ENCODE measurements at places on chromosomes 4 and X.
A peak's percentile ranks its signal among the peaks of the same experiment; 100 is the strongest.

- no peak for DNase-seq
Measured at GRCh38 chrX:45454290-45454689, 253.6 kb upstream of the DIPK2B start.

GRCh38 chr4:132297346-132297745 lies 851.7 kb upstream of the PCDH10 start:
- DNase-seq: no peak

DNA sequence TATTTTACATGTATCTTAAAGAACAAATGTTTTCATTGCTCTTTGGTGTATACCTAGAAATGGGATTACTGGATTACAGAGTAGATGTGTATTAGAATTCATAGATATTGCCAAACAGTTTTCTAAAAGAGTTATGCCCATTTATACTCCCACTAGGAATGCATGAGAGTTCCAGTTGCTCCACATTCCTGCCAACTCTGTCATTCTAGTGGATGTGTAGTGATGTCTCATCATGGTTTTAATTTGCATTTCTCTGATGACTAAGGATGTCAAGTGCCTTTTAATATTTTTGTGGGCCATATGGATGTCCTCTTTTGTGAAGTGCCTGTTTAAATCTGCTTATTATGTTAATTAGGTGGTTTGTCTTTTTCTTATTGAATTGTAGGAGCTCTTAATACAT lies 65.6 kb upstream of the BMP2K start:
- no peak for DNase-seq

DNA sequence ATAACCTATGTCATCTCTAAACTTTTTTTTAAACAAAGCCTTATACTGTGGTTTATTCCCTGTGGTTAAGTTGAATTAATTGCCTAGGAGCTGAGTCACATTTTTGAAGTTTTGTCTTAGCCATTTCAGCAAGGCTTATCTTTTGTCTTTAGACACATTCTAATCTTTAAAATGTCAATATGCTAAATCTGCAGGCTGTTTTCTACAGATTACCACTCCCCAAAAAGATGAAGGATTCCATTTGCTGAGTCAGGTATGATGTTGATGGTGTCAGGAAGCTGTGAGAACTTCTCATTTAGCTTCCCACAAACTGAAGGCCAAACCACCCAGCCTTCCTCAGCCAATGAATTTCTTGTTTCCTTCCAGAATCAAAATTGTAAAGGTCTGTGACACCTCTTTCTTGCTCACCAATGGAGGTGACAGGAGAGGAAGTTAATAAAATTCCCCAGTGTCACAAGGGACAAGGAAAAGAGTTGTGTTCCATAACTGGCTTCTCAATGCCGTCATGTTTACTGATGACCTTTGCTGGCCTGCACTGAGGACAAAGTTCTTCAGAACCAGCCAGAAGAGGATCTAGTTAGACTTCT lies 3.7 kb upstream of the CXCL6 start:
- DNase-seq: no peak

- no peak for DNase-seq
Measured at GRCh38 chr4:519885-520682, 21.1 kb downstream of the PIGG start.

- no peak for DNase-seq
Measured at GRCh38 chr4:71261633-71262121, 77.1 kb upstream of the SLC4A4 start.

- DNase-seq: no peak
Measured at GRCh38 chr4:75135068-75135825, 202.3 kb downstream of the PARM1 start.

DNA sequence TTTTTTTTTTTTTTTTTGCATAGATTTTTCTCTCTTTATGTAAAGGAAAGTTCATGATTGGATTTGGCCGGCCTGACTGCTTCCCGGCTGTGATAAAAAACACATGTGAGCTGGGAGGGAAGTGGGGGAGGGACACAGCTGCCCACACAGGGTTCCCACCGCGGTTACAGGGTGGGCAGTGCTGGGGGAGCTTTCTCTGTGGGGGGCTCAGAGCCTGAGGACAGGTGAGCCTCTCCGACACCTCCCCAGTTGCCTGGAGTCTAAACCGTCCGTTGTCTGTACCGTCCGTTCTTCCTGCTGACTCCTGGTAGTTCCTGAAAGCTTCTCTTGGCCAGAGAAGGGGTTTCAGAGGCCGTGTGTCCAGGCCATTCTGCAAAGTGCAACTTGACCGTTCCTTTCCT lies 21.8 kb downstream of the SHOX start:
- no peak for DNase-seq

DNA sequence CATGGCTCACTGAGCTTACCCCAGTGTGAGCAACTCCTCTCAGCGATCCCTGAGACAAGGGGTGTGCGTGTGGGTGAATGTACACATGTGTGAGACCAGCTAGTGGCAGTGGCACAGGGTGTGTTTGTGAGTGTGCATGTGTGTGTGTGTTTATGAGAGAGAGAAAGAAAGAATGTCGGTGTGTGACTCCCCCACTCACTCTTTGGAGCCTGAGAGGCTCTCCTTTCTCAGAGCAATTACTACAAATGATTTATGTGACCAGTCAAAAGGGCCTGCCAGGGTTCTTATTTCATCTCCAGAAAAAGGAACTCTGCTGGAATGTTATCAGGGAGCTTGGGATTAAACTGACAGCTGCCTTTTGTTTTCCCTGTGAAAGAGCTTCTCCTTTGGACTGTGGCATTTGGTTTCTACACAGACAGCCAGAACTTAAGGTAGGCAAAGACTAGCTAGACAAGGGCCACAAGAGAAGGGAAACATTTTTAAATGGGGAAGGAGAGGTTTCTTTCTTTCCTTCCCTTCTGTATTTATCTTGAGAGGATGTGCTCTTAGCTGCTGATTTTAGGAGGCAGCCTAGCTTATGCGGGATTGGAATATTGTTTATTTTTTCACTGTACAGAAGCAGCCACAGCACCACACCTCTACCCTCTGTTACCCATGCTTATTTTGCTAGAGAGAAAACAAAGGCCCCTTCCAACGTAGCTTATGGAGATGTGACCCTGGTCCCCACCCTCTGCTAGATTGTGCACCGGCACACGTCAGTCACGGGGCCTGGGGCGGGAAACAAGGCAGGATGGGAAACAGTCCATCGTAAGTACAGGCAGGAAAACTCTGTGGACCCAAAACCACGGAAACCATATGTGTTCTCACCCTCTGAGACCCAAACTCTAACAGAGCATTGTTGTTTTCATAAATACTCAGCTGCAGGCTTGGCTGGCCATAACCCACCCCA lies 143.5 kb downstream of the MGST2 start:
- DNase-seq: peak; percentile 78

Data from NCI-H2029 treated with DMSO at 0.1 percent for 48 hours (cell line).